Stimulated activated CD4-positive, alpha-beta T cell treated with anti-CD3 and anti-CD28 coated beads, TNF-alpha, amount 100 ng/mL, for 4 hours (primary cell): ENCODE measurements at places on chromosomes 3 and 15.

DNA sequence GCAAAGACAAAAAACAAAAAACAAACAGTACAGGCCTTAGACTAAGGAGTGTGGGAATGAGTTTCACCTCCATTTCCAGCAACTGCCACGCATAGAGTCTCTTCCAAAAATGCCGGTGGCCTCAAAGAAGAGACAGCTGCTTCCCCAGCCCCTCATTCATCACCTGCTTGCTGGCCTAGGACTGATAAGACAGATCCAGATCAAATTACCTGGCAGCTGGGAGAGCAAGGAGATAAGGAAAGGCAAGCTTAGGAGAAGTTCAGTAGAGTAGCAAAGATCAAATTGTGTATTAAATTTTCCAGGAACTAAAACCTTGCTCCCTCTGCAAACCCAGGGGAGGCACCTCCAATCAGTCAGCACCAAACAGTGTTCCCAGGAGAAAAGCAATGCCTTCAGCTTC is 325.8 kb upstream of the CTNNB1 start:
- no peak for DNase-seq

- no peak for DNase-seq
Measured at GRCh38 chr15:84749111-84749991, 959 bp downstream of the ZNF592 start.

GRCh38 chr3:51719410-51720025 is 12.7 kb downstream of the GRM2 start:
- DNase-seq = no peak

- DNase-seq = no peak
Measured at GRCh38 chr3:4582624-4583023, 89.5 kb downstream of the ITPR1 start.

DNA sequence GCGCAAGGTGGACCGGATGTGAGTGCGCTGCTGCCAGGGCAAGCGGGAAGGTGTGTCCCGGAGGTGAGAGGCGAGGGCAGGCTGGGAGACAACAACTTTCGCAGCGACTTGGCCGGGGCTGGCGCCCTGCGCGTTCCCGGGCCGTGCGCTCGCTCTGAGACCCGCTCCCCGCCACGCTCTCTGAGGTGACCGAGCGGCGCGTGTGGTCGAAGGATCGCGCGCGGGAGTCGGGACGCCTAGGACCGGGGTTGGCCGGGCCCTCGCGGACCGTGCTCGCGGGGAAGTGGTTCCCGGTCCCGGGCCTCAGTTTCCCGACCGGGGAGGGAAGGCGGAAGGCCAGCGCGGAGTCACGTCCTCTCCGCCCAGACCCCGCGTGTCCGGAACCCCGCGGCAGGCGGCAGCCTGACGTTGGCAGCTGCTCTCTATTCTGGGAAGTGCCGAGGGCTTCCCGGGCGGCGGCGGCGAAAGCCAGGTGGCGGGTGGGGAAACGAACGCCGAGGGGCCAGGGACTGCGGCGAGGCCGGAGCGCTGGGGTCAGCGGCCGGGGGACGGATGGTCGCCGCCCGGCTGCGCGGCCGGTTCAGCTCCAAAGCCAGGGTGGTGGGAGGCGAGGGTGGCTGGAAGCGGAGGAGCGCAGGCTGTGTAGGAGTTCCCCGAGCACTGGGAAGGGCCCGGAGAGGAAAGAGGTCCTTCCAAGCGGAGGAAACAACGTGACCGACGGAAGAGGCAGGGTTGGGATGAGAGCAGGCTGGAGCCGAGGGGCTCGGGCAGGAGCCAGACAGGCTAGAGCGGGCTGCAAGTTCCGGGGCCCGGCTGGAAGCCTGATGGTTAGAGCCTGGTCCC is 1.0 kb upstream of the IGF2BP2 start:
- DNase-seq = no peak
